ENCODE measurements at places on chromosomes 12 and 14. TPM values are rescaled to one million over a fixed set of nuclear protein-coding genes. Genes with fewer than 3 reads are reported as not detected.

- DNase-seq = no peak
Measured at GRCh38 chr12:12349711-12350665, at the start of gene MANSC1. Gene MANSC1, minus strand, starts transcription at chr12:12350242. Its CDS starts 6,928 bp downstream, at chr12:12343314.

DNA sequence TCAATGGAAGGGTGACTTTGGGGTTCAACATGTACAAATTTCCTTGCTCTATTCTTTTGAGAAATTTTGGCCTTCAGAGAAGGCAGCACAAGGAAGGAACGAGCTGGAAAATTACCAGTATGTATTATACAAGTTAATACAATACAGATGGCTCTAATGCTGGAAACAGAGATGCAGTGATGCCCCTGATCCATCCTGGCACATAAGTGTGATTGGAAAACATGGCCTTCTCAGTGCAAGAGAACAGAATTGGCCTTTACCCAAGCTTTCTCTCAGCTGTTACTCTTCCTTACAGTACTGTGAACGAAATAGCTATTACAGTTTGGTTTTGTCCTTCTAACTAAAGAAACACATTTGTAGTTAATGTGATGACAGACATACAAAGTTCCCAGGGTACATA is 102.5 kb upstream of the GPHB5 start:
- no peak for DNase-seq

DNA sequence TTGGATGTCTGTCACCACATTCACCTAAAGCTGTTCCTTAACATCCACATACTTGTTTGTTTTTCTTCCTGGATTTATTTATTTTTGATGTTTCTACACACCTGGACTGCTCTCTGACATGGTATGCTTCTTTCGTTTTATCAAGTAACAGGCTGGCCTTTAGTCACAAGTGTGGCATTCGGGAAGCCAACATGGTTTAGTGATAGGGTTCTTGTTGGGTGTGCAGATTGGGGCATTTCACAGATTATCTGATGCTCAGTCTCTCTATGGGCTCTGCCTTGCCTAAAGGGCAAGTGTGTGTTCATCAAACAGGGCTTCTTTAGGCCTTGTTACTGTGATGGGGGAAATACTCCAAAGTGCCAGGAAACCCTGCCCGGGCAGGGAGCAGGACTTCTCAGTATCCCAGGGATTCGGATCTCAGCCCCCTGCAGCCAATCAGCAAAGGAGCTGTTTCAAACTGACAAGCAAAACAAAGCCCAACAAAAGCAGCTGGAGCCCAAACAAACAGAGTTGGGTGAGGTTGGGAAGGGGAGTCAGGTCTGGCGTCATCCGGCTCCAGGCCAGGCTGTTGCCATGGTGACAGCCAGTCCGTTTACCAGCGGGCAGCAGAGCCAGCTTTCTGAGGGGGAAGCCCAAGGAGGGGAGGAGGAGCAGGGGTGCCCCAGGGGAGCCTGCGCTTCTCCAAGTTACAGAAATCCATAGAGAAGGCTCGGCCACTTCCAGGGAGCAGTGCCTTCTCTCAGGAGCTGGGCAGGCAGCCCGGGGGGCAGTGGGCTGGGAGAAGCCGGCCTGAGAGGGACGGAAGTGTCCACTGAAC is 31.9 kb downstream of the FOS start:
- peak; percentile 97 for DNase-seq

GRCh38 chr14:101073598-101073965 is 170.1 kb upstream of the RTL1 start:
- no peak for DNase-seq

DNA sequence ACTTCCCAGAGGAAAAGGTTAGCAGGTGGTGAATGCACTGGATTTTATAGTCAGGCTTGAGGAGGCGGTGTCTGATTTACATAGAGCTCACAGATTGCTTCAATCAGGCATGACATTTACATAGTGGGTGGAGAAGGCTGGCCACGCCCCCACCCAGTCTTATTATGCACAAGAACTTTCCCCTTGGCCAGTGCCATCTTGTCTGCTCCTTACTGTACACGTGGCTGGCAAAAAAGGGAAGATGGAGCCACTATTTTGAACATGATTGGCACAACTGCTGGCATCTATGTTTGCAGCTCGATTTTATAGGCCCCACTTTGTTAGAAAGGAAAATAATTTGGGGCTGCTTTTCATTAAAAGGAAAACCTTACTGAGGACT is 10.9 kb upstream of the LGMN start:
- no peak for DNase-seq

- DNase-seq = no peak
Measured at GRCh38 chr12:68910128-68910527, 22.8 kb downstream of the CPM start.

DNA sequence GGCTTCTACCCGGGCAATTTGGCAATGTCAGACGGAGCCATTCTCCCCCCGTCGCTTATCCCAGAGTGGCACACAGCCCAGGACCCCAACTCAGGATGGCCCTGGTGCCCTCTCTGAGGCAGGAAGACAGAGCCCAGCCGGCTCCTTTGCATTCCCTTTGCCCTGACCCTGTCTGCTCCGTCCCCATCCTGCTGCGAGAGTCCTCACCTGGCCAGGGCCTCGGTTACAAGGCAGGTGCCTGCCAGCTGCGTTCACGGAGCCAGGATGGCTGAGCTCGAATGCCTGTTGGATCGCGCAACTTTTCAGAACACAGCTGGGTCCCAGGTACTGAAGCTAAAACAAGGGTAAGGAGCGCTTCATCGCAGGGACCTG is 18.6 kb downstream of the LRTM2 start:
- DNase-seq = peak; percentile 32

DNA sequence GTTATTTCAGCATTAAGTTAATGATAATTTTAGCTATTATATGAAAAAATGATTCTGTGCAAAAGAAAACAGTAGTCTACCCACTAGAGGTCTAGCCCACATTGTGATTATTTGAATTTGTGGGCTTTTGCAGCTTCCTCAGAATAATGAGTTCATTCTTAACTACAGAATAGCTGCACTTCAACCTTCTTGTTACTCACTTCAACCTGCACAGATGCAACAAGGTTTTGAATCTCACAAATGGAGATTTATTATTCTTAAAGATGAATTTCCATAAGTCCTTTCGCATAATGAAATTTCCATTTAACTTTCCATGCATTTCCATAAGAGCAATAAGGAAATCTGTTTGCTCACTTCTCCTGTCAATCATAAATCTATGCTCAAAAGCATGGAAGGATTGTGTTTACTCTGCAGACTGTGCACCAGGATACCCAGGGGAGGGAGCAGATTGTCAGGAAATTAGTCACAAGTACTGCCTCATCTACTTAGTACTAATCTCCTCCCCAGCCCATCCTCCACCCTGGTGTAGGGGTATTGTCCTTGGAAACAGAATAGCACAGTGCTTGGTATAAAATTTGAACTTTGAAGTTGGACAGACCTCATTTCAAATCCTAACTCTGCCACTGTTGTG is 24.1 kb downstream of the PTGER2 start:
- no peak for DNase-seq

DNA sequence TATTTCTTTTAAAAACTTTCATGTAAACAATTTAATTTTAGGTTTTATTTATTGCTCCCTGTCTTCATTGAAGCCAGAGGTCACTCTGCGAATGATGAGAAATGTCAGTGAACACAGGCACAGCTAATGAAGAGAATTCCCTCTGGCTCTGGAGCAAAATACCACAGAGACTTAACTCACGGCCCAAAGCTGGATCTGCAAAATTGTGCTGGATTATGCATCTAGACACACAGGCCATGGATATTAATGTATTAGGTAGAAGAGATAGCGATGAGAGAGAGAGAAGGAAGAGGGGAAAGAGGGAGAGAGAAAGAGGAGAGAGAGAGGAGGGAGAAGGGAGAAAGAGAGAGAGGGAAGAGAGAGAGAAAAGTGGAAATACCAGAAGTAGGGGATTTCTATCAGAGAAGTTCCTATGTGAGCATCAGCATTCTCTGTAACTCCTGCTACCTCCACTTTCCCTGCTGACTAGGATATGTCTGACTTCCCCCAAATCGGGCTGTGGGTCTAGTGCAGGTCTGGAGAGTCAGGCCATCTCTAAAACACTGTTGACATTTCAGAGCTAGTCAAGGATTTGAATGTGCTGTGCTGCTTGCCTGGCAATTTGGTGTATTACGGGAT is 3.7 kb downstream of the ARHGDIB start:
- DNase-seq = no peak

GRCh38 chr12:67598598-67598997 is 49.9 kb upstream of the DYRK2 start:
- no peak for DNase-seq

DNA sequence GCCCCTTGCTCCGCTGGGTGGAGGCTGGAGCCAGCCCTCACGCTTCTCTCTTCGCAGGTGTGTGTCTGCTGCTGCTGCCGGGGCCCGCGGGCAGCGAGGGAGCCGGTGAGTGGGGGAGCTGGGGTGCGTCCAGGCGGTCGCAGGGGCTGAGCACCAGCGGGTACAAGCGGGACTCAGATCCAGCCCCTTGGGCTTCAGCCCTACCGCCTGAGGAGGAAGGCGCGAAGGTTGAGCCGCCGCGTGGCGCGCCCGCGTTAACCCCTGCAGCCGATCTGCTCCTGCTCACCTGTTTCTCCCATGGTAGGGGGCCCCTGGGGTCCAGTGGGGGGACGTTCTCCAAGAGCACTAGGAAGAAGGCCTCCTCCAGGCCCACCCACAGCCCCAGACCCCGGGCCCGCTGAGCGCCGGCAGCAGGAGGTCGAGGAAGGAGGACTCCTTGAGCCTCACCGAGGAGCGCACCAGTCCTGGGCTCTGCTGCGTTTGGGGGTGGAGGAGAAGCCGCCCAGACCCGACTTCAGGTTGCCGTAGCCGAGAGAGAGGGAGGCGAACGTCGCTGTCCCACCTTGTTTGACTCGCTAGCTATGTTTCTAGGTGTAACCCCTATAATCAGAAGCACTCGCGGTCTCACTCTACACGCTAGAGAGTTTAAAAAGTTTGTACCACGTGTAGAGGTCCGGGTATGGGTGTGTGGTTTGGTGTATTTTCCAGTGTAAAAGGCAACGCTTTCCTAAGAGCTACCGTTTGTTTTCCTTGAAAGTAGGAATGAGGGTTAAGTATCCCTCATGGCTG is 834 bp downstream of the COCH start:
- DNase-seq = peak; percentile 23

- DNase-seq = no peak
Measured at GRCh38 chr12:110102255-110102654, 21.9 kb upstream of the IFT81 start.

DNA sequence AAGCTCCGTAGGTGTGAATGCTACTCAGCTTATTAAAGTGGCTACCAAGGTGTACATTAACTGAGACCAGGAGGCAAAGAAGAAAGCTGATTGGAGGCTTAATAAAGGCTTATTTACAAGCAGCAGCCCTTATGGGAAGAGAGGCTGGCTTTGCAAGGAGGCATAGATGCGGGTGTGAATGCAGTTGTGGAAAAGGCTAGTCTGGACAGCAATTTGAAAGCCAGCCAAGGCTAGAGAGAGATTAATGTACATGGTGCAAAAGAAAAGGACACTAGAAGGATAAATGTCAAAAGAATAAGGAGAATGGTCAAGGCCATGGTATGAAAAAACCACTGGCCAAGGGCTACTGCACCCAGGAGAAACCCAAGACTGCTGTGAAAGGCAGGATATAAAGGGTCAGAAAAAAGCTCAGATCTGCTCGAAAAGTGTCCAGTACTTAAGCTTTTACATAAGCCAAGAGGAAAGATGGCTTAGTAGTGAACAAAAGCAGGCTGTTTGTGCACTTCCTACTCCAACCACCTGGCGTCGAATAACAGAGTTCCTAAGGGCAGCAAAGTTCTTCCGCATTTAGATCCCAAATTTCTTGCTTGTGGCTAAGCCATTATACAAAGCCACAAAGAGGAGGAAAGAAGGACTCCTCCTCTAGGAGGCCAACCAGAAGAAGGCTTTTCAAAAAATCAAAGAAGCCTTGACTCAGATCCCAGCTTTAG is 24.0 kb downstream of the KLRK1 start:
- no peak for DNase-seq

DNA sequence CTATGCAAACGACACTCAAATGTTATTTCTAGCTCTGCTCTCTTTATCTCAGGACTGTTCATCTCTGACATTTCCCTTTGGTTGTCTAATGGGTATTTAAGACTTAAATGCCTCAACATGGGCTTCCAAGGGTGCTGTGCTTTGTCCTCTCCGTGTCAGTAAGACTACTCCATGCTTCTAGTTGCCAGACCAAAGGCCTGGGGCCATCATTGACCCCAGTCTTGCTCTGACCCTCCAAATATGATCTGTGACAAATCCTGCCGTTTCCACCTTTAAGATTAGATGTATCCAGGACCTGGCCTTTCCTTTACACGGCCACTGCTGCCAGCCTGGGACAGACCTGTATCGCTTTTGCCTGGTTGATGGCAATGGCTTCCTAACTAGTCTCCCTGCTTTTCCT is 126.3 kb upstream of the DYRK2 start:
- no peak for DNase-seq

DNA sequence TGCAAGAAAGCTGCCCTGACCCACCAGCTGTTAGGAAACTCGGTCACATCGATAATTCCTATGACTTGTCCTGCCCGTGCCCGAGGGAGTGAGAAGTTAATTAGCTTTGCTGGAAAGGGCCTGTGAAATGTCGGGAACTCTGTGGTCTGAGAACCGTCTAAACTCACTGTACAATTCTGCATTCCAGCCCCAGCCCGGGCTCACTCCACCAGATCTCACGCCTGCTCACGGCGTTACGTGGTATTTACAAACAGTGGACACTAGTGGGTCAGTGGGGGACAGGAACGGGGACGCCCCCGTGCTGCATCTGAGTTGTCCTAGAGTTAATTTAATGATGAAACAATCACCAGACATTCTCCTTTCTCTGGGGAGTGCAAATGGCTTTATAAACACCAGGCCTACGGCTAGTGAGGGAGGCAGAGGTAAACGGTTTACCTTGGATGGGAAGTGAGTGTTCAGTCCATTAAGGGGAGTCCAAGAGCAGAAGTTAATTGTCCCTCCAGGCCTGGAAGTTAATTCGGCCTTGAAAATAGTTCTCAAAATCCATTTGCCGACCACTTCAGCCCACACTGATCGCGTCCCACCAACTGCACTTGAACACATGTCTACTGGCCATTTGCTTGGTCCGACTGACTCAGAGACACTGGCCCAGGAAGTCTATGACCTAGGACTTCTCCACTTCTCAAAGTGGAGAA is 93.5 kb upstream of the MED13L start:
- DNase-seq = peak; percentile 14

DNA sequence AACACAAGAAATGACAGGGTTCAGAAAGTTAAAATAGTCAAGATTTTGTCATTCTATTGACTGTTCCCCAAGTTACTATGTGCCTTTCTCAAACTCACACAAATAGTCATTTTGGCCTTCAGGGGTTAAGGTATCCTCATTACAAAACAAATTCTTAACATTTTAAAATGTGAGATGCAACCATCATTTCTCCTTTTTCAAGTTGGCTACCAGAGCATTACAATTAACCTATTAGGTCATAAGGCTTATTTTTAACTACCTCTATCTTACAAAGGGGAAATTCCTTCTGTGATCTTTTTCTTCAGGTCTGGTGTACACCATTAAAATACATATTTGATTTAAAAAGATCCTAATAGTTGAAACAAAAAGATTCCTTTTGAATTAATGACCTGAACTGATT is 61.2 kb downstream of the SLC38A1 start:
- no peak for DNase-seq

- DNase-seq = no peak
Measured at GRCh38 chr12:30120522-30120921, 336.8 kb upstream of the TMTC1 start.

EPYC gene
- not detected for polyA plus RNA-seq

RPGRIP1 gene
- polyA plus RNA-seq = 1.3 TPM

LRRC10 gene
- polyA plus RNA-seq = 0.06 TPM

TMTC1 gene
- polyA plus RNA-seq = 20.5 TPM

SRRM4 gene
- polyA plus RNA-seq = 21.2 TPM

ACSS3 gene
- 8.7 TPM for polyA plus RNA-seq

CD4 gene
- 16.6 TPM for polyA plus RNA-seq

FAM186B gene
- 0.36 TPM for polyA plus RNA-seq
